ENCODE measurements at places on chromosomes 2 and 18.
A peak's percentile ranks its signal among the peaks of the same experiment; 100 is the strongest.

- no peaks in the 10 kb centered on the region for H3K36me3 ChIP-seq
- peaks cover 4% of the 10 kb centered on the region for H3K4me1 ChIP-seq
- DNase-seq = no peak
- H3K27me3 ChIP-seq = no peaks in the 10 kb centered on the region
- H3K27ac ChIP-seq = no peak overlapping the region
These were observed 71.8 kb upstream of the DAPL1 start for GRCh38 chr2:158723181-158723838.

GRCh38 chr2:231138699-231139098, 13.9 kb upstream of the HTR2B start:
- no peaks in the 10 kb centered on the region for H3K36me3 ChIP-seq
- no peak for DNase-seq
- no peaks in the 10 kb centered on the region for H3K27me3 ChIP-seq
- peak overlapping the region; percentile 42 for H3K4me3 ChIP-seq
- peaks cover 41% of the 10 kb centered on the region for H3K4me1 ChIP-seq

DNA sequence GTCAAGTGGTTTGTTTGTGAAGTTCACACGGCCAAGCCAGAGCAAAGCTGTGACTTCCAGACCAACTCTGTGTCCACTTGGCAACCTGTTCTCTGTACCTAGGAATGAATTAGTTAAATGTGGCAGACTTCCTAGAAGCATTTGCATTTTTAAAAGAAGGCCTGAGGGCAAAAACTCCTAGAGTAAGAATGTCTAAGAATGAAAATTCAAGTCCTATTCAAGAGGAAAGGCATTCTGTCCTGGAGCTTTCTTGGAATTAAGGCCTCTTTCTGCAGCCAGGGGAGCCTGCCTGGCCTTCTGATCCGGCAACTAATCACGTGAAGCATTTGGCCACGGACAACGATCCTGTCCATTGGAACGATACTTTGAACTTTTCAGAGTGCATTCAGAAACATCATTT, 155.0 kb downstream of the SETBP1 start:
- H3K27ac ChIP-seq = peak overlapping the region; percentile 56
- DNase-seq = no peak
- H3K27me3 ChIP-seq = no peaks in the 10 kb centered on the region
- peaks cover 23% of the 10 kb centered on the region for H3K4me1 ChIP-seq

GRCh38 chr2:240121675-240122074, 14.4 kb downstream of the COPS9 start:
- H3K4me3 ChIP-seq = no peak overlapping the region
- H3K27ac ChIP-seq = no peak overlapping the region
- no peaks in the 10 kb centered on the region for H3K4me1 ChIP-seq
- H3K36me3 ChIP-seq = no peaks in the 10 kb centered on the region
- H3K27me3 ChIP-seq = no peaks in the 10 kb centered on the region

DNA sequence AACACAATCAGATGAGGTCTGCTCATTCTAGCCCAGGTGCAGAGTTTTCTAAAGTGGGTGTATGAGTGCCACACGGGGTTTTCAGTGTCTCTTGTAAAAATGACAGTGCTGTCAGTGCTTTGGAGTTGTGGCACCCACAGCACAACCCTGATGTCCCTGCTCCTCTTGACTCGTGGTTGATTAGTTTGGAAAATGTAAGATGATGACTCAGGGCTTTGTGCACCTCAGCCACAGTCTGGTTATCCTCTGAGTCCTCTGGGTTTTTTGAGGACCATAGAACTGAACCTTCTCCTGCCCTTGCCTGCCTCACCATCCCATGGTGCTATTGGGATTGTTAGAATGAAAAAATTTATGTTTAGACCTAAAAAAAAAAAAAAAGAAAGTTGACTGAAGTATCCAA, 105.6 kb downstream of the MYO1B start:
- no peak overlapping the region for H3K27ac ChIP-seq
- H3K4me3 ChIP-seq = no peak overlapping the region
- H3K36me3 ChIP-seq = peaks cover 3% of the 10 kb centered on the region
- H3K4me1 ChIP-seq = peaks cover 12% of the 10 kb centered on the region
- no peaks in the 10 kb centered on the region for H3K27me3 ChIP-seq

GRCh38 chr2:15299904-15300520, 261.1 kb downstream of the NBAS start:
- no peak overlapping the region for H3K27ac ChIP-seq
- no peaks in the 10 kb centered on the region for H3K4me1 ChIP-seq
- DNase-seq = no peak
- H3K36me3 ChIP-seq = peaks cover 20% of the 10 kb centered on the region

DNA sequence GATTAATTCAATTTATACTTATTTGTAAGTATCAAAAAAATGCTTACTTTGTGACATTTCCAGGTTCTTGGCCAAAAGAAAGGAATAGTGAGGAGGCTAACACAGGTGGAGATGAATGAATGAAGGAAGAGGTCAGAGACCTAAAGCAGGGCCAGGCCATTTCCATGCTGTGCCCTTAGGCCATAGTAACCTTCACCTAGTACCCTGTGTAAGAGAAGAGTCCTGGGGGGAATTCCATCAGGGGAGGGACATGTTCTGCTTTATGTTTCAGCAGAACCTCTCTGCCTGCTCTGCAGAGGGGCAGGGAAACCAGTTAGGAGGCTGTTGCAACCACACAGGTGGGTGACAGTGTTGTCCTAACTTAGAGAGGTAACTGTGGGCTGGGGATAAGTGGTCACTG, 204.2 kb upstream of the CDH20 start:
- no peak for DNase-seq
- no peaks in the 10 kb centered on the region for H3K27me3 ChIP-seq
- H3K4me3 ChIP-seq = no peak overlapping the region
- no peak overlapping the region for H3K27ac ChIP-seq
- no peaks in the 10 kb centered on the region for H3K4me1 ChIP-seq

DNA sequence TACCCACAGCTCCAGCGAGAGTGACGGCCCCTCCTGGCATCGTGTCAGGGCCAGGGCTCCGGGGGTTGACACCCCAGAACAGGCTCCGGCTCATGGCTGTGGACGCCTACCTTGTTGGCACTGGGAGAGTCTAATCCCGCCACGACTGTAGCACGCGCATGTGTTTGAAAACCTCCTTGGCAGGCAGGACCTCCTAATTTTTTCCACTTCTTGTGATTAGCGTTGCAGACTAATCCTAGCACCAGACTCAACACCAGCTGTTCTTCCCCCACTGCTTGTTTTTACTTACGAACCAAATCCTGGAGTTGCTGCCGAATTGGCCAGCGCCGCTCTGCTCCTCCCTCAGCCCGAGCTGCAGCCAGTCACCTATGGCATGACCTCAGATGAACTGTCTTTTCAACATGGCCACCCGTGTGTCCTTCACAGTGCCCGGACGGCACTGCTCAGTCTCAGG, 110.7 kb downstream of the KLHL29 start:
- H3K4me3 ChIP-seq = peak overlapping the region; percentile 9
- H3K36me3 ChIP-seq = no peaks in the 10 kb centered on the region
- peak overlapping the region; percentile 57 for H3K27ac ChIP-seq
- H3K27me3 ChIP-seq = no peaks in the 10 kb centered on the region

- no peaks in the 10 kb centered on the region for H3K4me1 ChIP-seq
- H3K36me3 ChIP-seq = no peaks in the 10 kb centered on the region
- DNase-seq = no peak
- no peaks in the 10 kb centered on the region for H3K27me3 ChIP-seq
These were observed 240.5 kb upstream of the MYT1L start for GRCh38 chr2:2571301-2572150.

DNA sequence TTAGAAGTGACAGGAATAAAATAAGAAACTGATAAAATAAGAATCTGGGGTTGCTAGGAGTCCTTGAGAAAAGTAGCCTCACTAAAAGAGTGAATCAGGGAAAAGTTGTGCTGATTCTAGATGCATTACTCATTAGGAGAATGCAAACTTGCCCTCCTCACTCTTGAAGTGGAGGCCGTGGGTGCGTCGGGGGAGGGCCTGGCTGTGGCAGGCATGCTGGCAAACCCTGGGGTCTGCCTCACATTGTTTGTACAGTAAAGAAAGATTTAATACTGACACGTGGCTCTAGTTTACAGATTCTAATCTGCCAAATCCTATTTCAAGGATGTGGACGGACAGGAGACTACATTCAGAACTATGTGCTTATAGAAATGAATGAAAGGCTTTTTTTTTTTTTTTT, 41.9 kb downstream of the TANC1 start:
- peaks cover 41% of the 10 kb centered on the region for H3K4me1 ChIP-seq
- no peaks in the 10 kb centered on the region for H3K36me3 ChIP-seq
- no peak overlapping the region for H3K4me3 ChIP-seq
- no peak for DNase-seq

GRCh38 chr2:38129987-38130386, 54.0 kb upstream of the CYP1B1 start:
- DNase-seq = no peak
- no peaks in the 10 kb centered on the region for H3K36me3 ChIP-seq
- no peak overlapping the region for H3K27ac ChIP-seq

- no peaks in the 10 kb centered on the region for H3K36me3 ChIP-seq
- no peaks in the 10 kb centered on the region for H3K27me3 ChIP-seq
- no peak overlapping the region for H3K4me3 ChIP-seq
- no peak for DNase-seq
These were observed 70.7 kb downstream of the HDAC4 start for GRCh38 chr2:239329972-239330572.

DNA sequence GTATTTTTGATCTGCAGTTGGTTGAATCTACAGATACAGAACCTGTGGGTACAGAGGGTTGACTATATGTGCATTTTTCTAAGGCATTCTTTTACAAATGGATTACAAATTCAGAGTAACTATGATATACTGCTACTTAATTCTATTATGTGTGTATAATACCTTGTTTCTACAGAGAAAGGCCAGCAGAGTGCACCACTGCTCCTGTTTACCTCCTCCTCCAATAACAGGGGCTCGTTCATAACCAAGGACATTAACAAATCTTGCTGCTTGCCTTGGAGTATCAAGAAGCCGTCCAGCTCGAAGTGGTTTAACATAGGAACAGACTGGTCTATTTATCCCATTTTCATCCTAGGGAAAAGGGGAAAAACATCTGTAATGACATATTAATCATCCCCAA, 16.4 kb downstream of the CEP76 start:
- no peaks in the 10 kb centered on the region for H3K27me3 ChIP-seq
- H3K27ac ChIP-seq = no peak overlapping the region
- no peaks in the 10 kb centered on the region for H3K4me1 ChIP-seq

DNA sequence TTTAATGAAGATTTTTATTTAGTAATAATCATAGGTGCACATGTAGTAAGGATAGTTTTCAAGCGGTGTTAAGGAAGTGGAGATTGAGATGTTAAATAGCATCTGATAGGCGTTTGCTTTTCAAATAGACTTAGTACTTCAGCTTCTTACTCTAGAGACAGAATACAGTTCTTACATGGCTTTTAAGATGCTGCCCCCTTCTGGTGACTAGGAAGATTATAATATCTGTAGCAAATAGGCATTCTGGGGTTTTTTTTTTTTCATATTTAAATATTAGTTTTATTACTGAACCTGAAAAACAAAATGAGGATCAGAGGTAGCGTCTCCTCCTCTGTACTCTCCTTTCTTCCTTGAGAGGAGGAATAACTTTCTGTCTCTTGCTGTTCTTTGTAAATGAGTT, 100.2 kb downstream of the AGAP1 start:
- no peak overlapping the region for H3K4me3 ChIP-seq
- peaks cover 2% of the 10 kb centered on the region for H3K4me1 ChIP-seq
- DNase-seq = no peak

DNA sequence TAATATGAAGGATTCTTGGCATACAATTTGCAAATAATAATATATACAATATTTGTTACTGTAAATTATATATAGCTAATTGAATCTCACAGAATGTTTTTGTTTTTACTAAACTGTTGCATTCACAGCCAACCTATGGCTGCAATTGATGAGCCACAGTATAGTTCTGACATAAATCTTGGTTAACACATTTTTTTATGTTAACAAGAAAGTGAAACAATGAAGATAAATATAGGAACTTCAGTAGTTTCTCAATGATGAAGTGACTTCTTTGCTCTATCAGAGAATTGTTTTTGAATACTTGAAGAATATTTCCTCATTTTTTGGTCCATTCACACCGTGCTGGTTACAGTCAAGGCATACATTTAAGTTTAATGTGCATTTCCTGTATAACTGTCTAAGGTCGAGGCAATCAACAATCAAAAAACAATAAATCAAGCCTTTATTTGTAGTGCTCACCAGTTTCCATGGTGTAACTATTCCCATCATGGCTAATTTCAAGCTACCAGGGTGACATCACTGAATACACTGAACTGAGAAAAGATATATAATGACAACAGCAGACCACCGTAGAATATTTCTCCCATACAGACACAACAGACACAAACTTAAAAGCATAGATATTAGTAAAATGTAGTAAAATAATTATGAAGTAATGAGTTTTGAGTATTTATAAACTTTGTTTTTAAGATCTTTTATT, 12.9 kb upstream of the ETAA1 start:
- no peaks in the 10 kb centered on the region for H3K36me3 ChIP-seq
- H3K27me3 ChIP-seq = no peaks in the 10 kb centered on the region
- no peak overlapping the region for H3K27ac ChIP-seq
- peaks cover 28% of the 10 kb centered on the region for H3K4me1 ChIP-seq
- DNase-seq = no peak

GRCh38 chr2:230512955-230513748, 97.2 kb downstream of the SP100 start:
- H3K27ac ChIP-seq = no peak overlapping the region
- peaks cover 10% of the 10 kb centered on the region for H3K36me3 ChIP-seq
- no peaks in the 10 kb centered on the region for H3K4me1 ChIP-seq

- no peaks in the 10 kb centered on the region for H3K36me3 ChIP-seq
- no peak overlapping the region for H3K27ac ChIP-seq
- H3K4me1 ChIP-seq = no peaks in the 10 kb centered on the region
- no peak overlapping the region for H3K4me3 ChIP-seq
- DNase-seq = no peak
- H3K27me3 ChIP-seq = no peaks in the 10 kb centered on the region
These were observed 987.4 kb downstream of the SUCLG1 start for GRCh38 chr2:83471655-83472054.

GRCh38 chr2:159177357-159177756, 109.1 kb downstream of the WDSUB1 start:
- no peaks in the 10 kb centered on the region for H3K4me1 ChIP-seq
- H3K36me3 ChIP-seq = peaks cover 15% of the 10 kb centered on the region
- H3K27ac ChIP-seq = no peak overlapping the region
- H3K27me3 ChIP-seq = no peaks in the 10 kb centered on the region
- no peak for DNase-seq

DNA sequence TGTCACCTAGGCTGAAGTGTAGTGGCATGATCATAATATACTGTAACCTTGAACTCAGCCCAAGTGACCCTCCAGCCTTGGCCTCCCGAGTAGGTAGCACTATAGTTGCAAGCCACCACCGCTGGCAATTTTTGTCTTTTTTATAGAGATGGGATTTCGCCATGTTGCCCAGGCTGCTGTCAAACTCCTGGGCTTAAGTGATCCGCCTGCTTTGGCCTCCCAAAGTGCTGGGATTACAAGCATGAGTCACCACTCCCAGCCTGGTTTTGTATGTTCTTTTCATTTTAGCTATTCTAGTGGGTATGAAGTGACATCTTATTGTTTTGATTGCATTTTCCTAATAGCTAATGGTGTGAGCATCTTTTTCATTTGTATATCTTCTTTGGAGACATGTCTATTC, 11.3 kb upstream of the EXOC6B start:
- no peak for DNase-seq
- no peaks in the 10 kb centered on the region for H3K27me3 ChIP-seq
- H3K27ac ChIP-seq = no peak overlapping the region
- H3K4me1 ChIP-seq = no peaks in the 10 kb centered on the region

GRCh38 chr2:96927405-96928171, 57.7 kb upstream of the SEMA4C start:
- H3K36me3 ChIP-seq = no peaks in the 10 kb centered on the region
- peak overlapping the region; percentile 40 for H3K27ac ChIP-seq
- H3K4me1 ChIP-seq = peaks cover 17% of the 10 kb centered on the region
- H3K4me3 ChIP-seq = peak overlapping the region; percentile 68
- no peaks in the 10 kb centered on the region for H3K27me3 ChIP-seq

- no peak overlapping the region for H3K4me3 ChIP-seq
- DNase-seq = no peak
- H3K4me1 ChIP-seq = peaks cover 12% of the 10 kb centered on the region
- no peak overlapping the region for H3K27ac ChIP-seq
These were observed 4.3 kb upstream of the SH3BP4 start for GRCh38 chr2:234947556-234947955.

Data from thoracic aorta (tissue), 2 donors.